Lung microvascular endothelial cell (primary cell): ENCODE measurements at places on chromosomes 2 and 18. TPM values are rescaled to one million over a fixed set of nuclear protein-coding genes. Genes with fewer than 3 reads are reported as not detected.

DNA sequence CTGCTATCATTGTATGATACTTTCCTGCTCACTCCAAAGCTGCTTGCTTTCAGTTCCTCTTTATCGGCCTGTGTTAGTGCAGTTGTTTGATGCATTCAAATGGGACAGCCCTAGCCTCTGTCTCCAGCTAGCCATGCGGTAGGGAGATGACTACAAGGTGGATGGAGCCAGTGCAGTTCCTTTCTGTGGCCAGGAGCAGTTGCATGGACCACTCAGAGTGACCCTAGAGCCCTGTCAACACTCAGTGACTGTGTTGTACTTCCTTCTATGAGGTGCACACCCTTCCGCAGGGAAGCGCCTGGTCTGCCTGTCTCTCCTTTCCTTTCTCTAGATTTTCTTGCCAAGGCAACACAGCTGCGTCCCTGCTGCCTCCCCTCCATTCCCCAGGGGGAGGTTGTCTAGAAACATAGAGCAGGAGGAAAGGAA, 33.8 kb downstream of the KCNS3 start:
- DNase-seq, result no peak

DNA sequence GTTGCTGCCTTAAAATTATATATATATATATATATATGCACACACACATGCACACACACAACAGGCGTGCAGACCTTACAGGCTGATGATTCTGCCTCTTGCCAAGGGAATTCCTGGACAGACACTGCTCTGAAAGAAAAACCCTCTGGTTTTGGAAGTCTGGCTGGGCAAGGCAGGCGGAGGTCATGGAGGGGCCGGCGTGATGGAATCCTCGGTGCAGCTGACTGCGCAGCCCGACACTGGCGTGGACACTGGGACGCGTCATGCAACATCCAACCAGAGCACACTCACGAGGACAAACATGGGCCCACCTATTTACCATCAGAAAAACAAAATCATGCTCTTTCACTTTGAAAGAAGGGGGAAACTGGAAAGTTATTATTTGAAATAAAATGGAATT, 235.3 kb downstream of the ZNF516 start:
- no peak for DNase-seq

GRCh38 chr2:9380702-9381628, 42.4 kb downstream of the ITGB1BP1 start:
- DNase-seq, result peak; percentile 19

DNA sequence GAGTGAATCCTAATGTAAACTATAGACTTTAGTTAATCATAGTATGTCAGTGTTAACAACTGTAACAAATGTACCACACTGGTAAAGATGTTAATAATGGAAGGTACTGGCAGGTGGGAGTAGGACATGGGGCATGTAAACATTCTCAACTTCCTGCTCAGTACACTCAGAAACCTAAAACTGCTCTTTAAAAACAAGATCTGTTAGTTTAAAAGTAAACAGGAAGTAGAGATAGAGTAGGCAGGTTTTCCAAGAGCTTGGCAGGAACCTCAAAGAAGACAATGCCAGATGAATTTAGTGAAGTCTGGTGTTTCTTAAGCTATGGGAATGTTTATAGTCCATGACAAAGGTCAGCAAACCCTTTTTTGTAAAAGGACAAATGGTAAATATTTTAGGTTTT, 46.6 kb downstream of the CCDC138 start:
- no peak for DNase-seq

DNA sequence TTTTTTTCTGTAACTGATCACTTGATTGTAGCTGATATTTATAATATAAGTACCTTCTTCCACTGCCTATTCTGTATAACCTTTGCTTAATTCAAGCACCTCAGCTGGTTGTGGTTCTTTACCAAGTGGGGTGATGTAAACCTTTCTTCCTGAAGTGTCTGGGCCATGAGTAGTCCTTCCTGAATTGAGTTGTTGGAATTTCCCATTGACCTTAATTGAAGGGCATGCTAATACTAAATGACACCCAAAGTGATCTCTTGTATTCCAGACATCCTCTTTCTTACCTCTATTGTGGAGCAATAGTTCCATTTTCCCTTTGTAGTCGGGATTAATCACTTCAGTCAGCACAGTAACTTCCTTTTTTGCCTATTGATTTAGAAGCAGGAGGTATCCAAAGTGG, 1496.8 kb upstream of the CELF4 start:
- peak; percentile 16 for DNase-seq

DNA sequence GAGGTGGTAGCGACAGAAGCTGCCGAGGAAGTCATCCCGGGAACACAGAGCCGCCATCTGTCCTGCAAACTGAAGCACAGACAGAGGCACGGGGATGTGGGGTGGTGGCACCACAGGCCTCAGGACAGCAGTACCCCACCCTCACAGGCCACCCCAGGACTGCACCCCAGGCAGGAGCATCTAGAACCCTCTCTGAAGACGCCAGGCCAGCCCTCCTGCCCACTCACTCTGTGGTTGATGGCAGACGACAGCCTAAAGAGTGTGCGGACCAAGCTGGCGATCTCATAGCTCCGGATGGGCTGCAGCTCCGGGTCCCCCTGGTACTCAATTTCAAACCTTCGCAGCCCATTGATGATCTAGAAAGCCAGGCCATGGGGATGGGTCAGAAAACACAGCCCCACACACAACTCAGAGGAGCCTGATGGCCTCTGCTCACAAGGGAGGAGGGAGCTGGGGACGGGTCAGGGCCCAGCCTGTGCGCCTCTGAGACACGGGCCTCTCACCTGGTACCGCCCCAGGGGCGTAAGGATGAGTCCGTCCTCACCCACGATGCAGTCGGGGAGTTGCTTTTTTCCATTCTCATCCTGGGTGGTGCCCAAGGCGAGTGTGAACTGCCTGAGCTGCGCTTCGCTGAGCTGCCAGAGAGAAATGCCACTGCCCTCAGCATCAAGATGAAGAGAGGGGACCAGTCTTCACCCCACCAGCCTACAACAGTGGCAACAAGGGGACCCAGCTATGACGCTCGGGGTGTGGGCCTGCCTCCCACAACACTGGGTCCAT, 8.1 kb upstream of the CCDC74B start:
- DNase-seq, result no peak

GRCh38 chr18:24923138-24923537, 428.8 kb downstream of the ZNF521 start:
- DNase-seq, result no peak

DNA sequence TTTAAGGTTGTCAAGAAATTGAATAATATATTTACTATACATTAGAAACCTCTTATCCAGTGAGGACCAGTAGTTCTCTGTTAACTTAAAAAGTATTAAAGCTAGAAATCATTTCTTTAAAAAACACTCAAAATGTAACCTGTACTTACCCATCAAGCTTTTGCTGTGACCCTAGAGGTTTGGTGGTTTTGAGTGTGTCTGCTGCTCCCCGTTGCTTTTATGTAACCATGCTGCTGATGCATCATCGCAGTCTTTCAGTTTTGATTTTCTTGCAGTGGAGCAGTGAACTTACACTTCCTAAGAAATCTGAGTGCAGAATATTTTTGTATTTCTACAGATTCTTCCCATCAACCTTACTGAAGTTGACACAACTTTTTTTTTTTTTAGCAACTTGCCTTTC, 34.2 kb downstream of the MRPS9 start:
- no peak for DNase-seq

DNA sequence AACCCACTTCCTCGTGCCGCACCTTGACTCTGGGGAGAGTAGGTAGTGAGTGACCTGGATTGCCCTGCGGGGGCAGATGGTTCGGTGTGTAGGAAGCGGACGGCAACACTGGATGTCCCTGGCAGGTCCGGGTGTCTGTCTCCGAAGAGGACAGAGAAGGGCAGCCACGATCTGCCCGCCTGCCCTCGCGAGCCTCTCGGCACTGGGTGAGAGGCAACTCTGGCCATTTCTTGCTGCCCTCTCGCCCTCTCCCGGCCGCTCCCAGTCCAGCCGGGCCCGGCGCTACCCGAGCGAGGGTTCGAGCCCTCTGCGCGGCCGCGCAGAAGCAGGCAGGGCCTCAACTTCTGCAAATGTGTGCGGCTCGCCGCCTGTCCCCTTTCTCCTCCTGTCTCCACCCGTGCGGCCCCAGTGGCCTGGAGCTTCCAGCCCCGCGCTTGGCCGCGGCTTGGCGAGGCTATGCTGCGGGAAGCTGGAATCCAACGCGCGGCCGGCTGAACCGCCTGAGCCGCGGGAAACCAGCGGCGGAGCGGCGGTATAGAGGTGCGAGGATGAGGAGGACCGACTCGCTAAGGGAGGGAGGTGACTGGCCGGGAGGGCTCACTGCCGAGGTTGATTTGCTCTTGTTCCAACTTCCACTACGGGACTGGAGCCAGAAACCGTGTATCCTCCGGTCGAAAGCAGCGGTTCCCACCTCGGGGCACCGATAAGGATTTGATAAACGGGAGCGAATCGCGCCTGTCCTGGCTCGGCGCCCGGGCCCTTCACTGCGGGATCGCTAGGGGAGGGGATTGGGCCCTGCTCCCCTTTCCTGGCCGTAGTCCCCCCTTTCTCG, 1.5 kb downstream of the EPAS1 start:
- DNase-seq, result peak; percentile 77

DNA sequence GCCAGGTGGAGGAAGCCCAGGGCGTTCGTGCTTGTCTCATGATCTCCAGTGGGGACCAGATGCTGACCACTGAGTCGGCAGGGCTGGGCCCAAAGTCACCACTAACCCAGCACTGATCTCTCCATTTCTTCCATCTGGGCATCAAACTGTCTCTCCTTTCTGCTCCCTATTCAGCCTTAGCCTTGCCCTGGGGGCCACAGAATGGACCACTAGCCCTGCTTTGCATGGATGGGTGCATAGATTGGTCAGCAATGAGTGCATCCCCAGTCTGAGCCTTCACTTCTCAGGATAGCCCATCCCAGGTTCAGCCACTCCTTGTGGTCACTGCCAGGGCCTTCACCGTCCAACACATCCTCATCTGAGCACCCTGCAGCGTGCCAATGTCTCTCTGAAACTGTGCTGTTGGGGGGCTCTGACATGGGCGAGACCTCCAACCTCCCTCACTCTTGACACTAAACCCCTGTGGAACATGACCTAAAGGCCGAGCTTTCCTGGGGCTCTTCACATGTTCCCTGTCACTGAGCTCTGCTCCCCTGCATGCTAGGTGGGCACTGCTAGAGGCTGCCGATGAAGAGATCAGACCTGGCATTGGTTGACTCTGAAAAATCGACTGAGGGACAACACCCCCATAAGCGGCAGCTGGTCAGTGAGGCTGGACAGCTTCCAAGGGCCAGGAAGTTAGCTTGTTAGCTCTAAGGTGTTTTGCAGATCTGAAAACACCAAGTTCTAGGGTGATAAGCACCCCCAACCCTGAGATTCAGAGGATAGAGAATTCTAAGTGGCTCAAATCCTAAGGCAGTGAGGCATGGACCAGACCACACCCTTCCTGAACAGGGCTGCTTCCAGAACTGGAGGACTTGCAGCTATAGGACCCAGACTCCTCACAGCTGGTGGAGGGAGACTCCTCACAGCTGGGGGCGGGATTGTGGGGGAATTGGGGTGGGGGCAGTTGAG, 61.7 kb downstream of the HS1BP3 start:
- DNase-seq, result no peak

GRCh38 chr2:196957881-196958525, 31.5 kb upstream of the PGAP1 start:
- DNase-seq, result no peak

DNA sequence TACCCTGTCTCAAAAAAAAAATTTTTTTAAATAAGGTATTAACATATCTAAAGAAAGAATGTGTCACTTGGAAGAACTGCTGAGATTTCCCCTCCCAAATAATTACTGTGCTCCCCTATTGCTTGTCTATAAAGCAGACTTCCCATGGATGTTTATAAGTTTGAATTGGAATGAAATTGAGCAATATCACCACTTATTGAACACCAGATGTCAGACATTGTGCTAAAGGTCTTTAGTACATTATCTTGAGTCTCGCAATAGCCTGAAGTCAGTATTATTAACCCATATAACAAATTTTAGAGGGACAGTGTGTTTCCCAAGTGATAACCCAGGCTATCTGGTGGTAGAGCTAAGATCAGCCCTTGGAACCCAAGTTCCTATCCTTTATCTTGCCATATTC, 102.9 kb upstream of the MSH2 start:
- no peak for DNase-seq

DNA sequence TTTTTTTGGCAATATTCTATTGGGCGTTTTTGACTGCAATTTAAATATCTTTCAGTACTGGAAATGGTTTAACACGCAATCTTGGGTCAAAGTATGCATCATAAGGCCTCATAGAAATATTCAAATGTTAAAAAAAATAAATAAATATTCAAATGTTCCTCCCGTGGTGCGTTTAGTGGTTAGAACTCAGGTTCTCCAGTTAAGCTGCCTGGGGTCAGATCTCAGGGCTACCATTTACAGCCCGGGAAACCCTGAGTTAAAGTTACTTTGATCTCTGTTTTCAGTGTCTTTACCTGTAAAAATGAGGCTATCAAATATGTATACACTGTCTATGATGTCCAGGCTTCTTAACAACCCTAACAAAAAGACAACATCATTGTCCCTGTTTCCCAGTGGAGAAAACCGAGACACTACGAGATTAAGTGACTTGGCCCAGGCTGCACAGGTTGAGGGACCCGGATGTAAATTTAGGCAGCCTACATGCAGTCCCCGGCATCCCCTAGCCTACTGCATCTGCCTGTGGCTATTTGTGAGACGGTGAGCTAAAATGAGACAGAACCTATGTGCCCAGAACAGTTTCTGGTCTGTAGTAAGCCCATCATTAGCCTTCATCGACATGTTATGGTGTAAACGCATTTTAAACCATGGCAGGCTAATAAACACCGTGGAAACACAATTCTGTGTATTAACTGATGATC, 1.7 kb downstream of the FHL2 start:
- peak; percentile 24 for DNase-seq

GRCh38 chr2:48568547-48568946, 38.6 kb downstream of the STON1 start:
- no peak for DNase-seq

DNA sequence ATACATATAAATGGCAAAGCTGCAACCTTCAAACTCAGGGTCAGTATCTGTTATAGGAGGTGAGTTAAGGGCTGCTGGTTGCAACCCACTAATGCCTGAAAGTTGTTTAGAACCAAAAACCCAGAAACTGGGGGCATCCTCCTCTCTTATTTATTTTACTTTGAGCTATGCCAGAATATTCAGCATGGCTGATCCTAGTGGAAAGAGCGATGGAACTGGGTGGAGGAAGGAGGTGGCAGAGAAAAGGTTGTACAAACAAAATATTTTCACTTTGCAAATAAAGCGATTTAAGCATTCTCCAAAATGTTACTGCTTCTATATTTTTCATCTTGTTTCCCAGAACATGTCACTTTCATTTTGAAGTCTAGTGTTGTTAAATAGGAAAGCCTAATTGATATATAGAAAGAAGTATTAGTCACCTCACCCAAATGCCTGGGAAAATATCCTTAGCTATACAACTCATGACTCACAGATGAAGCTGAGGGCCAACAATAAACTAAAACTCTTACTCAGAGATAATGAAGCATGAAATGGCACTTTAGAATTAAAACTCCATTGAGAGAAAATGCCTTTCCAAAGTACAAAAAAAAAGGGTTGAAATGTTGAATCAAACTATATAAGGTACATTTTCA, 251.4 kb upstream of the UBE2E3 start:
- no peak for DNase-seq

- DNase-seq, result no peak
Measured at GRCh38 chr18:57051657-57052044, 95.2 kb upstream of the BOD1L2 start.

The SLC66A3 gene
- total RNA-seq, result 35.5 and 37.1 TPM in 2 replicates

The LYG1 gene
- total RNA-seq, result 0.22 and 0.40 TPM in 2 replicates

The DNAJC5G gene
- total RNA-seq, result 0.44 and 1.4 TPM in 2 replicates

The ERFE gene
- under 0.01 TPM in 1 of 2 replicates, not detected in the other for total RNA-seq

The APCDD1 gene
- not detected in 2 replicates for total RNA-seq

The UGT1A10 gene
- not detected in 2 replicates for total RNA-seq
